ENCODE measurements at places on chromosomes 16 and 17.

DNA sequence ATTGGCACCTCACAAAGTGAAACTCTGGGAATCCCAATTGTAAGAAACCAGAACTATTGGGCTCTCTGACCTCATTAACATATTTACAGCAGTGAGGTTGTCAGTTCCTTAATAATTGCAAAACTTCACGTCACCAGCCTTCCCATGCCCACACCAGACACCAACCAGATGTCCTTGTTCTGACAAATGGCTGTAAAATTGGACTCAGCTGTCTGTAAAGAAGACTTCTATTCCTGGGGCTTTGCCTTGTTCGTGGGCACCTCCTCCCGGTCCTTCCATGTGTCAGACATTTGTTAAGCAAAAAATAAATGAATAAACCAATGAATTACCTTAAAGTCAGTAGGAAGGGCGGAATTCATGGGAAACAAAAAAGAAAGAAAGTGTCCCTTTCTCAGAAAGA, 284.3 kb upstream of the CDH11 start:
- no peak for DNase-seq

DNA sequence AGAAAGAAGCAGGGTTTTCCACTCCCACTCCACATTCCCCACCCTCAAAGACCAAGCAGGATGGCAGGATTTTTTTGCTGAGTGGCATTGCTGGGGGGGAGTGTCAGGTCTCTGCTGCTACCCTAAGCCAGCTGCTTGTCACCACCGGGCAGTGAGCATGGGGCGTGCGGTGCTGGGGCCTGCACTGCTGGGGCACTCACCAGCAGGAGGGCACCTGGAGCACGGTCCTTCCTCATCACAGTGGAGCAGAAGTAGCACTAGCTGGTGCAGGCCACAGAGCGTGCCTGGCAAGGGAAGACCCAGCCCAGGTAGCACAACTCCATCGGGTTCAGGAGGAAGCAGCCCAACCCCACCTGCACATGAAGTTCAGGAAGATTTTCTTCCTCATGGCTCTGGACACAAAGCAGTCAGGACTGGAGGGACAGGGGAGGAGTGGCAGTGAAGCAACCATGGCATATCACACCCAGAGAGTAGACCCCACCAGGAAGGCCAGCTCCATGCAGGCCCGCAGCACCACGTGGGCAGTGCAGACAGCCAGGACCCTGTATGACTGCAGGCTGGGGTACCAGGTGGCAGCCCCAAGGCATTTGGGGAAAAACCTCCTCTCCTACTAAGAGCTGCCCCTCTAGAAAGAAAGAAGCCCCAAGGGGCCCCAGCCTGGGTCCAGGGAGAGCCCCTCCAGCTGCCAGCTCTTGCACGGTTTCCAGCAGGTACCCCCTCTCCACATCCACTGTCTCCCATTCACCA, 16.7 kb upstream of the MYO18A start:
- DNase-seq, result no peak

DNA sequence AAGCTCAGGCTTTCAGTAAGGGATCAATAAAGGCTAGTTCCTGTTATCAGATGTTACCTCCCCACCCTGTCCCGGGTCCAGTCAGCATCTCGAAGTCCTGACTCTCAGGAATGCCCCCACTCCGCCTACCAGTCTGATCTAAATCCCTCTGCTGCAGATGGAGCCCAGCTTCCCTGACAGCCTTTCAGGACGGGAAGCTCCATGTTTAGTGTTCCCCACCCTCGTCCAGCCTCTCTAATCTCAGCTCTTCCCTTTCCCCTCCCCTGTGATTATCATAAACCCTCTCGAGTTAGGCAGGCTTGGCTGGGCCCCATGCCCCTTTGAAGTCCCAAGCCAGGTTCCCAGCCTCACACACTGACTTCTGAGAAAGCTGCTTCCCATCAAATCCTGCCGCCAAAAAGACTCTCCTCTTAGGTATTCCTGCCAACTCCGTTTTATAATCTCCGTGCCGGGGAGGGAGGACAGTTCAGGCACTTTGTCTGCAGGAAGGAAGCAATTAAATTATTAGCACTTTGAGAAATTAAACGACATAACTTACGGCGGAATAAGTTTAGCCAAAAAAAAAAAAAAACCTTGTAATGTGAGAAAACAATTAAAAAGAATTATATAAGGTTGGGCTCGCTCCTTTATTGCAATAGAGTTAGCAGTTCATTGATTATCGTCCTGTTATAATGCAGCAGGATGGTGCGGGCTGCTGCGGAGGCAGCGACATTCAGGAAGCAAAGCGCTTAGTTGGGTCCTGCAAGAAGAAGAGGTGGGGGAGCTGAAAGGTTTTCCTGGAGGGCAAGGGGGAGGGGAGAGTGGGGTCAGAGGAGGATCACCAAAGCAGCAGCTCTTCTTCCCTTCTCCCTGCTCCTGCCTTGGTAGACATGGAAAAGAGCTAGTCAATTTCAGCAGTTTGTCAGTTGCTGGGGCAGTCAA, 16.8 kb upstream of the ETV4 start:
- no peak for DNase-seq

DNA sequence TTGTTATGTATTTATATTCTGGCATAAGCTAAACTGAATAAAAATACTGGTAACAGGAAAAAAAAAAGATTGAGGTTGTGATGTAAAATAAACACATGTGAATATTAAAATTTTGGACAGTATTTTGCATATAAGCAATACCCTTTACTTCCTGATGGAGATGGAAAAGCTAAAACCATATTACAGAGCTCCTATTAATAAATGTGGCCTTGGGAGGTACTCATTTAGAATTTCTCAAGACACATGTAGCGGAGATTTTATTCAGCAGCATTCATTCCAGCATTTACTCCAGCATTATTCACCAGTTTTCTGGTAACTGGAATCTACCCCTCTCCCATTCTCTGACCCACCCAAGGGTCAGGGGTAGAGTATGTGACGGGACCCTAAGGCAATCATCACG, 94.3 kb upstream of the AXIN2 start:
- no peak for DNase-seq

DNA sequence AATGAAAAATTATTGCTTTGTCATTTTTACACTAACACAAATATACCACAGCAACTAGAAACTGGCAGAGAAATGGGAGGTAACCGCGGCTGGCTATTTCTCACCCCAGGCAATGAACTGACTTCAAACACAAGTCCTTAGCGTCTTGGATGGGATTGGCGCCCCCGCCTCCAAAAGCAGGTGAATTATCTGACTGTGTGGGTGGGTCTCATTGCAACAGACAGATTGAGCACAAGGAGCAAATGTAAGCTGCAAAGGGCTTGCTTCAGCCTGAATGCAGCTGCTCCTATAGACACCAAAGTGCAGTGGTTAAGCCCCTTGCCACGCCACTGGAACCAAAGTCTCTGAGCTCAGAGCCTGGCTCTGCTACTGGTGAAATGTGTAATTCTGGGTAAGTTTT, 225.0 kb downstream of the XYLT1 start:
- no peak for DNase-seq

DNA sequence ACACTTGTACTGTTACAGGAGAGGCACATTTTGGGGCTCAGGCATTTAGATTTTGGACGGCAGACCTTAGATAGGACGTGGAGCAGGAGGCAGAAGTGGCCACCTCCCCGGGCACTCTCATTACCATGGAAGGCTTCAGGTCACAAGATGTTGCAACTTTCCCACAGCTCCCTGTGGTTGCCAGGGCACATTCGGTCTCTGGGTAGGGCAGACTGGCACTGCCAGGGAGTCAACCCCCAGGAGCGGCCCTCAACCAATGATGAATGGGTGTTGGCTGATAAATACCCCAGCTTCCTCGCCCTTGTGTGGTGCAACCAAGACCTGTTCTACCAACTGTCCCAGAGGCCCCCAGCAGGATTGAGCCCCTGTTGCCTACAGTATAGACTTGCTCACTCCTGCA, 11.2 kb downstream of the NAGPA start:
- DNase-seq, result no peak

DNA sequence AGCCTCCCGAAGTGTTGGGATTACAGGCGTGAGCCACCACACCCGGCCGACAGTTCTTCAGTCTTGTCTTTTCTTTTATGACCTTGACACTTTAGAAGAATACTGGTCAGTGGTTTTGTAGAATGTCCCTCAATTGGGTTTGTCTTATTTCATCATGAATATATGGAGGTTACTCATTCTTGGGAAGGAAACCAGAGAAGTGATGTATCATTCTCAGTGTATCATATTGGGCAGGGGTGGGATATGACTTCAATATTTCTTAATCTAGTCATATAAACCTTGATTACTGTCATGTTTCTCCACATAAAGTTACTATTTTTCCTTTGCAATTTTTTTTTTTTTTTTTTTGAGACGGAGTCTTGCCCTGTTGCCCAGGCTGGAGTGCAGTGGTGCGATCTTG, 36.9 kb downstream of the SNTB2 start:
- no peak for DNase-seq

- DNase-seq, result no peak
Observed at GRCh38 chr17:42017866-42018200, 594 bp upstream of the DNAJC7 start.

DNA sequence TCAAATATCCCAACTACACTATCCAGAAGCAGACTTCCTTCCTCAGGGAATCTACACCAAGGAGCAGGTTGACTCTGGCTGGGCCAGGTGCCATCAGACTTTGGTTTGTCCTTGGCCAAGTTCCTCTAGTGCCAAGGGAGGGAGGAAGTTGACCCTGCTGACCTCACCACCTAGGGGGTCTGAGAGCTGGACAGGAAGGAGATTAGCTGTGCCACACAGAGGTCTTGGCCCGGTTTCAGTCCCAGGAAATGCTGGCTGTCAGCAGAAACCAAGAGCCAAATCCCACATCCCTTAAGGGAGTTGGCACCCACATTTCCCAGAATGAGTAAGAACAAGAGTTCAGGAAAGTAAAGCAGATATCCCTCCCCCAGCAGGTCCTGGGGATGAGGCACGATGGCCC, 178.2 kb downstream of the SALL1 start:
- no peak for DNase-seq

DNA sequence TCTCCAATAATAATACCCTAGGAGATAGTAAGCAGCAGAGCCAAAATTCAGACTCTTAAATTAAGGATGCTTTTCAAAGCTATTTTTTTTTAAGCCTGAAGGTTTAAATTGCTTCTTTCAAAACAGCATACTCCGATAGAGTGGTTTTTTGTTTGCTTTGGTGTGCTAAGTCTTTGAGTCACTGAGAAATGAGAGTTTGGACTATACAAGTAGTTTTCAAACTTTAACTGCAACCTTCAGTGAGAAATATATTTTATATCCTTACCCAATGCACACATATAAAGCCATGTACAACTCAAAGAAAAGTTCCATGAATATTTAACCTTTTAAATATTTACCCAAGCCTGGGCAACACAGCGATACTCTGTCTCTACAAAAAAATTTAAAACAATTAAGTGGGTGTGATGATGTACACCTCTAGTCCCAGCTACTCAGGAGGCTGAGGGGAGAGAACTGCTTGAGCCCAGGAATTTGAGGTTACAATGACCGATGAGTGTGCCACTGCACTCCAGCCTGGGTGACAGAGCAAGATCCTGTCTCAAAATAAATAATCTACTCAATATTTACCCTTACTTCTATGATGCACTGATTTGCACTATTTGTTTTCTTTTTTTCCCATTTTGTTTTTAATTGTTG, 19.2 kb downstream of the DCUN1D3 start:
- no peak for DNase-seq

- no peak for DNase-seq
Observed at GRCh38 chr16:28884045-28884444, 5.8 kb downstream of the ATP2A1 start.

- no peak for DNase-seq
Observed at GRCh38 chr16:12387311-12387710, 410.8 kb downstream of the SNX29 start.

GRCh38 chr16:57233944-57234706, 10.9 kb upstream of the ARL2BP start:
- DNase-seq, result no peak

DNA sequence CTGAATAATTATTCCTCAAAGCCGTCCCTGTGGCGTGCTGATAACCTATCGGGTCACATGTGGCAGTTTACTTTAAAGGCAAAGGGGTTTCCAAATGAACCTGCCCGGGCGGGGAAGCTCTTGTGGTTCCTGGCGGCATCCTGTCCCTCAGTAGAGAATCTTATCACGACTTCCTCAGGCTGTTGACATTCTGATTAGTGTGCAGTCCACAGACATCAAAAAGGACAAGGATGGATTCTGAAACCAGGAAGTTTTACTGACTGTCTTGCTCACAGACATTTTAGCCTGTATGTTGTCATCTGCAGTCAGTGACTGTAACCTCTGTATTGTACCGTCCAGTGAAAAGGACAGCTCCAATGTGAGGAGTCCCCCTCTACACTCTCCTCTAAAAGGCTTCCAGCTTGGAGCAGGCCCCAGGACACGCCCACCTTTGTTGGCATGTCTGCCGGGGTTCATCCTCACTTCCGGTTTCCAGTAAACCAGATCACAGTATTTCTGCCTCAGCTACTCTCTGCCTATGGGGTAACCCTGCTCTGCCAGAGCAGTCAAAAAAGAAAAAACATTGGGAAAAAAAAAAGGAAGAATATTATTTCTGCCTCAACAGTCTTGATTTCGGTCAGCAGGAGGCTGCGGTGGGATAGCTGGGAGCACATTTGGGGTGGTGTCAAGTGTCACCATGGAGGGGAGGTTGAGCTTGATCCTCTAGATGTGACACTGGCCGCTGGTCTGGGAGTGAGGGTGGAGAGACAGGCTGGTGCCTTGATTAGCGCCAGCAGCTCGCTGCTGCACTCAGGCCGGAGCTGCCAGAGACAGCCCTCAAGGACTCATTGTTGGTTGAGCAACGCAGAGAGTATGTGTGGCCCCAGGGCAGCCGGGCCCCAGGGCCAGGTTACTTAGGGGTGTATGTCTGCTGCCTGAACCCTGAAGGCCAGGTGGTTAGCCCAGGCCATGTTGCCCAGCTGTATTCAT, 89.0 kb upstream of the DNAH17 start:
- DNase-seq, result no peak

Measured in esophagus muscularis mucosa (tissue), 4 donors.